ENCODE measurements at places on chromosomes 1 and 21.

GRCh38 chr1:179129702-179130473, 48.0 kb downstream of the TOR3A start:
- no peak for DNase-seq

- no peak for DNase-seq
Observed at GRCh38 chr1:37094302-37094701, 60.0 kb upstream of the GRIK3 start.

DNA sequence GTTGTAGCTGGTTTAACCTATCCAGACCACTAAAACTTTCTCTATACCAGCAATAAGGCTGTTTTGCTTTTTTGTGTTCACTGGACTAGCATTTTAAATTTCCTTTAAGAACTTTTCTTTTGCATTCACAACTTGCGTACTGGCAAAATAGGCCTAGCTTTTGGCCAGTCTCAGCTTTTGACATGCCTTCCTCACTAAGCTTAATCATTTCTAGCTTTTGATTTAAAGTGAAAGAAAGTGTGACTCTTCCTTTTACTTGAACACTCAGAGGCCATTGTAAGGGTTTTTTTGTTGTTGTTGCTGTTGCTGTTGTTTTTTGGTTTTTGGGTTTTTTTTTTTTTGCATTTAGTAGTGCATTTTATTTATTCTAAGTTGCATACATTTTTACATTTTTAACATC, 15.2 kb downstream of the RPAP2 start:
- DNase-seq, result no peak

DNA sequence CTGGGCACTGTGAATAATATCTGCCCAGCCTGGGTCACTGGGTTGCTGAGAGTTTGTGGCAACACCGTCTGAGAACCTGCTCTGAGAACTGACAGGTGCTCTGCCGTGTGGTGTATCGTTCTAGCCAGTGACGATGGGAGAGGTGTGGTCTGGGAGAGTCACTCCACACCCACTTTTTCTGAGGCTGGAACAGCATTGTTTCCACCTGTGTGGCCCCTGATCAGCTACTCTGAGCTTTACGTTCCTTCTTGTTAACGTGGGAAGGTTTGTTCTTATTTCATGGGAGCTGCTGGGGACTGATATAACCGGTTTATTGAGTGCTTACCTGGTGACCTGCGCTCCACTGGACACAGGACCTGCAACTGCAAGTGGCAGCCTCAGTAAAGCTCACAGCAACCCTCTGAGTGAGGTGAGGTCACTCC, 34.8 kb upstream of the TENT5C start:
- DNase-seq, result no peak

GRCh38 chr21:32083197-32083596, 195.7 kb downstream of the MIS18A start:
- peak; percentile 52 for DNase-seq

DNA sequence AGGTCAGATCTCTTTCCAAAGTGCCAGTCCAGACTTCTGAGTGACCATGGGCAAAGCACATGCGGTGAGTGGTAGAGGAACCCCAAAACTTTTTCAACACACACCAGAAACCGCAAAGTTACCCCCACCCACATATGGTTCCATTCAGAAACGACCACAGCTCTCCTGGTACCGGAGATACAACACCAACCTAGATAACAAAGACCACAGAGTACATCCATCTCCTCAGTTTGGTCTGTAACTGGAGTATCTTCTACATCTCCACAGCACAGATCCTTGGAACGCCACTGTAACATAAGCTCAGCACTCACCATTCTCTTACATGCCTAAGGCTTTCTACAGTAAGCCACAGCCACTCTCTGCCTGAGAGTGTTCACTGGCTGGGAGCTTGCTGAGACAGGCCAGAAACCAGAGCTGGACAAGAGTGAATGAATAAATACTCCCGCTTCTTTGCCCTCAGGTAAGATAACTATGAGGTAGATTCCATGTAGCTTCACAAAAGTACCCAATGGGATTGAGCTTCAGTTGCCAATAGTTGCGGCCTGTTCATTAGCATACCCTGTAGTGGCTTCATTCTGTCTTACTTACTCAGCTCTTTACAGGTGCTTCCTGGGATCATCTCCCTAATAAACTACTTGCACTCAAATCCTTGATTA, 81.8 kb downstream of the SMYD3 start:
- DNase-seq, result no peak

- DNase-seq, result no peak
Observed at GRCh38 chr1:182441719-182442118, 8.2 kb upstream of the RGSL1 start.

DNA sequence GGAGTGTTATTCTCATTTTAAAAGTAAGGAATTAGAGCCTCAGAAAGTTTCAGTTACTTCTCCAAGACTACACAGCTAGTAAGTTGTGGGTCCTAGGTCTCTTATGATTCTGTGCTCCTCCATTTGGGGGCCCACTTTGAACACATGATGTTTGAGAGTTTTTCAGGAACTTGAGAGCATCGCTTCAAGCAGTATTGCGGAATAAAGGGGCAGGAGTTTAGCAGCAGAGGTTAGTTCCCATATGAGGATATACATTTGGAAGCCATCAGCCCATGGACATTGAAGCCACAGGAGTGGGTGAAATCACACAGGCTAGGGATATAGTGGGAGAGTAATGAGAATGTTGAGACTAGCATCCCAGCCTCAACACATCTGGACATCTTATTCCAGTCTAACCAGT, 143.2 kb downstream of the RASAL2 start:
- DNase-seq, result no peak

DNA sequence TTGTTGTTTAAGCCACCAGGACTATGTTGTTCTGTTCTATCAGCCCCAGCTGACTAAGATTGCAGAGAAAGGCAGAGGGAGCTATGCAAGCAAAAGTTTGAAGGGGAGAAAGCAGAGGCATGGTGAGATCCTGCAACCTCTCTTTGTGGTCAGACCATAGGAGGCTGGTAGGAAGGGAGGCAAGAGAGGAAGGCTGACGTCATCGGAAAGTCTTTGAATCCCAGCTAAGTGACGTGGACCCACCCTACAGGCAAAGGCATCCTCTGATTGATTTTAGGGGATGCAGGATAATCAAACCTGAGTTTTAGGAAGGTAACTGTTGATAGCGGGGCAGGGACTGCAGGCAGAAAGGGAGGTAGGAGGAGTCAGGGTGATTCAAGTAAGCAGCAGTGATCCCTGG, 23.3 kb upstream of the TNNI1 start:
- no peak for DNase-seq

GRCh38 chr1:185886046-185886445, 151.9 kb downstream of the HMCN1 start:
- no peak for DNase-seq

- DNase-seq, result no peak
Observed at GRCh38 chr1:158998037-158998780, 11.5 kb upstream of the IFI16 start.

- no peak for DNase-seq
Observed at GRCh38 chr1:40769815-40770214, 13.8 kb upstream of the KCNQ4 start.

DNA sequence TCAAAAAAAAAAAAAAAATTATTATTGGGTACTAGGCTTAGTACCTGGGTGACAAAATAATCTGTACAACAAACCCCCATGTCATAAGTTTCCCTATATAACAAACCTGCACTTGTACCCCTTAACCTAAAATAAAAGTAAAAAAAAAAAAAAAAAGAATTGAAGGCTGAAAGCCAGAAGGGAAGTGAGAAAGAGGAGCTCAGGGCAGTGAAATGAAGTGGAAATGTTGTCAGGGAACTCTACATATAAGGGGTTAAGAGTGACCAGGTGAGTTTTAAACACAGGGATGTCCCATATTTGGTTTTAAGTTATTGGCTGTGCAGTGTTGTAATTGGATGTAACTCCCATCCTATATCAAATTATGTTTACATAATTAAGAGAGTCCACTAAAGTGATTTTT, 85.7 kb upstream of the ABCD3 start:
- no peak for DNase-seq

- DNase-seq, result no peak
Observed at GRCh38 chr21:30081506-30081905, 85.1 kb downstream of the CLDN17 start.

GRCh38 chr21:46217511-46218196, 10.9 kb downstream of the LSS start:
- DNase-seq, result no peak

GRCh38 chr1:145747398-145748247, 28.3 kb downstream of the CD160 start:
- no peak for DNase-seq

DNA sequence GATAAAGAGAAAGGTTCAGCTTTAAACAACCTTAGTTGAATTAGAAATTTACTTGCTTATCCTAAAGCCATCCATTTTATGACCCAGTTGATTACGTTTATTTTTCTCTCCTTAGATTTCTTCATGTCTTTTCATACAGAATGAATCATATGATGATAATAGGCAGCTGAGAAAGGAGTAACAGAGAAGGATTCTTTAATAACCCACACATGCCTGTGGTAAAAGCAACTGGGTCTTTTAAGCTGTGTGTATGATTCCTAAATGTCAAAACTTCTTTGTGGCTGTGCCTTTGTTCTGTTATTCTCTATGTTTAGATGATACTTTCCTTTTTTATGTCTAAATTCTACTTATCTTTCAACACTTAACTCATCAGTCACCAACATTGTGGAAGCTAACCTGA, 626.5 kb downstream of the NCAM2 start:
- DNase-seq, result no peak

GRCh38 chr1:202964791-202965410, 2.2 kb downstream of the CYB5R1 start:
- no peak for DNase-seq

DNA sequence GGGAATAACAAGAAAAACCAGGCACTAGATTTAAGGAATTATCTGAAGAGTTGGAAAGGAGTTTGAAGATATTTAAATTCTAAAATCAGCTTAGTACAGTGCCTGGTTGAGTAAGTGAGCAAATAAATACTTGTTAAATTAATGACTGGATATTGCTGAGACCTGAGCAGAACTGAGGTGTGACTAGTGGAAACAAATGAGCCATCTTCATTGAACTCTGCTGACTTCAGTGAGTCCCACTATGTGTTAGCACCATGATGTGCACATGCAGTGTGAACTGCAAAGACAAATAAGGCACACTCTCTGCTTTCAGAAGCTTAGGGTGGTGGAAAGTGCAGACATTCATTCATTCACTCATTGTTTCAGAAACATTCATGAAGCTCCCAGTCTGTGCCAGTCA, 48.7 kb downstream of the ELAPOR1 start:
- DNase-seq, result no peak

GRCh38 chr1:58815686-58816071, 31.8 kb upstream of the JUN start:
- DNase-seq, result no peak

- DNase-seq, result no peak
Observed at GRCh38 chr1:166952002-166952746, 23.2 kb downstream of the ILDR2 start.

DNA sequence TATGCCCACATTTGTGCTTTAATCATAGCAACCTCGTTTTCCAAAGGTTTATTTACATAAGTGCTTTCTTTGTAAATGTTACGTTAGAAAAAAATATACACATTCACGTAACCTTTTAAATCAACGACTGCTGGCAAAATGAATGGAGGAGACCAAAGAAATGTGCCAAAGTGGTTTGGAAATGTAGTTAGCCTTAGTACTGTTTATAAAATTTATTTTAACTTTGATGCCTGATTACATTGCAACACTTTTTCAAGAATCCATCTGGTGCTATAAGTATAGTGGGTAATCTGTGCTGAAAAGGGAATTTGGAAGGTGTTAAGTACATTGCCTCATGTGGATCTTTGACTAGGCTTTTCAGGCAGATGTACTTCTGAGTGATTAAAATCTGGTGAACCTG, 108.9 kb downstream of the IFI44 start:
- peak; percentile 85 for DNase-seq

DNA sequence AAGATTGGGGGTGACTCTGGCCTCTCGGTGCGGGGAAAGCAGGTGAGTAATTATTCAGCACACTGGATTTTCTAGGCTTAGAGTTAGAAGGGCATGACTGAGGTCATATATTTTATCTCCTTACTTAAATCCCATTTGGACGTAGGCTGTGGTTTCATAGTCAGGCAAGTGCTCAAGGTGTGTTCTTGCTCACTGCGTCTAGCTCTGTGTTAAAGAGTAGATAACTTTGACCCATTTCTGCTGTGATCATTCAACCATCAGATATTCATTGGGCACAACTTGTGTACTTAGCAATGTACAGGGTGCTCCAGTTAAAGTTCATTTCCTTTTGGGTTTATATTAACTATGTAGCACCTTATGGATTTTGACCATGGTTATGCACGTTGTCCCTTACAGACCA, 14.6 kb downstream of the PFKFB2 start:
- no peak for DNase-seq

GRCh38 chr1:165492845-165493373, 48.0 kb upstream of the RXRG start:
- no peak for DNase-seq

DNA sequence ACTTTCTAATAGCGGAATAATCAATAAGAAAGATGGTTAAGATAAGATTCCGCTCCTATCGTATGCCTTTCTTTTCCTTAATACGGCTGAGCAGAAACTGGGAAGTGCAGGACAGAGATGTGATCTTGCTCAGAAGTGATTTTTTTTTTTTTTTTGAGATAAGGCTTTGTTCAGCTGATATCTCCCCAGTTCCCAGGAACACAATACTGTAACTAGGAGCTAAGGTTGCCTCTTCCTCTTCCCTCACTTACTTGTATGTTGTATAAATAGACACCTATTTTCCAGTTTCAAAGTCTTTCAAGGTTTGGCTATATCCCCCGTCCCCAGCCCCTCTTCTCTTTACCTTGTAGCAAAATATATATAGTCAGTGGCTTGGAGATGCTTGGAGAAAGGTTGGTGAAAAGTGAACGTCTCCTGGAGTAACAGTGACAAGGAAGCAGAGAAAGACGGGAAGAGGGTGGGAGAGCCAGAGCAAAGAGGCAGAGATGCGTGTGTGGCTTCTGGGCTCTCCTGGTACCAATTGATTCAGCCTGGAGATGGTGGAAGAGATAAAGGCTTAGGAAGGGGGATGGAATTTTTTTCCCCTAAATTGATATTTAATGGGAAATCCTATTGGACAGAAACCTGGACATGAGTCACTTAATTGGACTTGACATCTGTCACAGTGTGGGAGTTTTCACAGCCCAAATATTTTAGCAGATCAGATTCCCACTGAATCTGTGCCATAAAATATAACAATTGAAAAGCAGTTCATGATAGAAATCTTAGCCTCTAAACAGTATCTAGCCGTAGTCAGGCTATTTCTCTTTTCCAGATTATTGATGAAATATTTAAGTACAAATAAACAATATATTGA, at the start of gene NHLH2:
NHLH2 (minus strand) TSS at position 522 of the 856 bp plus-strand sequence. CDS start 2,754 bp downstream, outside the sequence.
- DNase-seq, result peak; percentile 37

DNA sequence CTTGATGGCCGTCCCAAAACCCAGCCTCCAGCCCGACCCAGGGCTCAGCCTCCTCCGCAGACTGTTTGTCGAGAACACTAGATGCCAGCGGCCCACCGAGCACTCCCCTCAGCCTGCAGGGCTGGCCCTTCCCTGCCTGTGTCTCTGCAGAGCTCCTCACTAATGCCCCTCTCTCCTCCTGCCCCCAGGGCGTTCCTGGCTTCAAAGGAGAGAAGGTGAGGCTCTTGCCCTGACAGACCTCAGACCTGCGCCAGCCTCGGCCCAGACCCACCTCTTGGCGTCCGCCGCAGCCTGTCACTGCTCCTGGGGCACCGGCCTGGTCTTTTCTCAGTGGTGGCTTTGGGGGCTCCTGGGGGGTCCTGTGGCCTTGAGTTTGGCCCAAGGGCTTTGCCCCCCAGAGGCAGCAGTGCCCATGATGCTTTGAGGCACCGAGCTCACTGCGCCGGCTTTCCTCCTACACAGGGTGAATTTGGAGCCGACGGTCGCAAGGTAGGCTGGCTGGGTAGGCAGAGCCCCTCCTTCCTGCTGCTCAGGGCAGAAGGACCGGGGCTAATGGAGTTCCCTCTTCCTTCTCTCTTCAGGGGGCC, 18.4 kb downstream of the COL6A2 start:
- no peak for DNase-seq

GRCh38 chr1:36156329-36157114, 562 bp downstream of the MAP7D1 start:
- DNase-seq, result peak; percentile 91
